ENCODE measurements at places on chromosomes 7 and 10. TPM values are rescaled to one million over a fixed set of nuclear protein-coding genes. Genes with fewer than 3 reads are reported as not detected.

The HMX3 gene
- not detected for total RNA-seq

The SYT15 gene
- total RNA-seq = 1.1 TPM

The CDHR3 gene
- total RNA-seq = 0.34 TPM

The CPA5 gene
- total RNA-seq = not detected

The CYP2C19 gene
- total RNA-seq = not detected

The INSYN2A gene
- total RNA-seq = not detected

The MRLN gene
- not detected for total RNA-seq

The C7orf33 gene
- total RNA-seq = not detected

The SLC26A5 gene
- total RNA-seq = not detected

The PAPOLB gene
- 0.07 TPM for total RNA-seq
